ENCODE measurements at places on chromosomes 3 and 15.
A peak's percentile ranks its signal among the peaks of the same experiment; 100 is the strongest.

DNA sequence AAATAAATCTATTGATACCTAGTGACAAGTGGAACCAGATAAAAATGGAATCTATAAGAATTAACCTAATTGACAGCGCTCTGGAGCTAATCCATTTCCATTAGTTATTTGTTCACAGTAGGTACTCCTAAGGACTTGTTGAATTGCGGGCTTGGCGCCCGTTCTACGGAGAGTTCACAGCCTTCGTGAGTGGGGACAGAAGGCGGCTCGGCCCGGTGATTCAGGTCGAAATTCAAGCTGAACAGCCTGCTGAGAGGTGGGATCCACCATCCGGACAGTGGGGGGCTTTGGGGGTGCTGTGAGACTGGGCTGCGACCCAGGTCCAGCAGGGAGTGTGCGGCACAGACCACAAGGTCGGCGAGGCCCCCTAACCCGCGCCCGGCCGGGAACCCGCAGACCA lies 779 bp upstream of the CTNNB1 start:
- DNase-seq, result no peak

- DNase-seq, result no peak
These were observed 4.7 kb downstream of the SMAD3 start for GRCh38 chr15:67070150-67070549.

- DNase-seq, result peak; percentile 48
These were observed 26.2 kb downstream of the POLR2M start for GRCh38 chr15:57732526-57733331.

DNA sequence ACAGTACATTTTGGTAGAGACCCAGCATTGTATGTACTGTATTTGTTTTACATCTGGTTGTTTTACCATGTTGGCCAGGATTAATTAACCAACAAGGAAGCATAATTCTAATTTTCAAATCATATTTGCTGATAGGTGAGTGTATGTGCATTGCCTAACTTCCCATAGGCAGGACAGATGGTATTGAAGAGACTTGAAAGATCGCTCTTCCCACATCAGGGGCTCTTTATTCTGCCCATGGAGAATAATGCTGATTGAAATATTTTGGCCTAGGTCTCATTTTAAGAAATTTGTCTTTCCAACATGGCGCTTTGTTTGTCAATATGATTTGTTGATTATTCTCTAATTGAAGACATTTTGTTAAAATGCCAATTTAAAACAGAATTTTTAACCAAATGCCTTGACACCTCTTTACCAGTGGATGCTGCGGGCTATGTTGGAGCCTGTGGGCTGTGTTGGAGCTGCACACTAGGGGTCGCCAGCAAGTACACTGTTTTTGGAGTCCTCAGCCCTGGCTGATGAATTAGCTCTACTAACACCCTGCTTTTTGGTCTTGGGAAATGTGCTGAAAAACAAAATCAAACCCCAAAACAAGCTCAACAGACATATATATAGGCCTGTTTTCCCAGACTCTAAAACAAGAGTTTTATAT lies 5.3 kb downstream of the P2RY12 start:
- peak; percentile 10 for DNase-seq

- DNase-seq, result no peak
These were observed 41.9 kb downstream of the SMAD6 start for GRCh38 chr15:66743703-66744536.

DNA sequence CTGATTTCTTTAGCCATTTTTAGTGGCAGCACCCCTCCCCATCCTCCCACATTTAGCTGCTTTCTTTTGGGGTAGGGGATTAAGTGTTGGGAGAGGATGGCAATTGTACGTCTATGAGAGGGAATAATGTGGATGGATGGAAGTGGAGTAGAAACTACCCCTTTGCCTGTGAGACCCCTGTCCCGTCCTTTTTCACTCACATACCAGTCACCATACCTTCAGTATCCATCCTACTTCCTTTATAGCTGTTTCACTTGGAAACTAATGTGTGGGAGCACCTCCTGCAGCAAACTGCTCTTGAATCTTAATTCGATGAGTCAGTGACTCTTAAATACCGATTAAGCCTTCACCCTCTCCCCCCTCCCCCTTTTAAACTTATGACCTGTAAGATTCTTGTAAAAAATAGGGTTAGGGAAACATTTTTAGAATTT lies 730 bp downstream of the SPRED1 start:
- DNase-seq, result peak; percentile 28

- DNase-seq, result no peak
These were observed 90.0 kb downstream of the FSIP1 start for GRCh38 chr15:39692356-39693327.

DNA sequence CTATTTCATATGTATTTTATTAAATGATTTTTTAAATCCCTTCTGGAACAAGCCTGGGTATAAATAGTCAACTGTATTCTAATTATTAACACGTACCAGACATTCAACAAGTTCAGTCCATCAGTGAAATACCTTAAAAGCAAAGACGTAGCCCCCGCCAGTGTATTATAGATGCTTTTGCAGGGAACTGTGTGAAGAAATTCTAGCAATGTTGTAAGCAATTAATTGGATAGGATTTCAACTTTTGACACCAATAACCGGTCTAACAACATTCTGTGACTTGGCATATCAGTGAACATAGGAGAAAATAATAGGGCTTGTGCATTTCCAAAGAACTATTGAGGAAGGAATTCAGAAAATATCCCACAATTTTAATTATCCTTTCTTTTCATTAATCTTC lies 67.2 kb upstream of the TGFBR2 start:
- DNase-seq, result peak; percentile 19

DNA sequence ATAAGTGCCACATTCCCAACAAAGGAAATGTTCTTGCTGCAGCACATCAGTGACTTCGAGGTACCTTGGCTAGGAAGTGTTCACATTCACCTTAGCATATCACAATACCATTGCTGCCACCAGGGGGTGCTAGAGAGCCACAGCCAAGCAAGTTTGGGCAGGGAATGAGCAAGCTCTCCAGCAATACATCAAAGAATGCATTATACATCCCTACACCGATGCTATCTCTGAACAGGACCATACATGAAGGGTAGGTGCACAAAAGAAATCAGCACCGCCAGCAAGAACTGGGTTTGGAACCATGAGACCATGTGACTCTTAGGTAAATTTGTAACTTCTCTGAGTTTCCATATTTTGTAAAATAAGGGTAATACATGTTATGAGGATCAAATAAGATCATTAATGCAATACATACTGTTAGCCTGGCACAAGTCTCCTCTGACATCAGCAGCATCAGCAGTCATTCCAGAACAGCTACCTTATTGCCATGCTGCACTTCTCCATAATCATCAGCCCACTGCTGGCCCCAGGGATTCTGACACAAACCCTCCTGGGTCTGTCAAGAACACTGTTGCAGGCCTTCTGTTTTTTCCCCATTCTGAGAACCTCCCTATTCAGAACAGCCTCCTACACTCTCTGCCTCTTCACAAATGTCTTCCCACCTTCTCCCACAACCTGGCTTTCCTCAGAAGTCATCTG lies 37.5 kb downstream of the RYK start:
- peak; percentile 60 for DNase-seq

DNA sequence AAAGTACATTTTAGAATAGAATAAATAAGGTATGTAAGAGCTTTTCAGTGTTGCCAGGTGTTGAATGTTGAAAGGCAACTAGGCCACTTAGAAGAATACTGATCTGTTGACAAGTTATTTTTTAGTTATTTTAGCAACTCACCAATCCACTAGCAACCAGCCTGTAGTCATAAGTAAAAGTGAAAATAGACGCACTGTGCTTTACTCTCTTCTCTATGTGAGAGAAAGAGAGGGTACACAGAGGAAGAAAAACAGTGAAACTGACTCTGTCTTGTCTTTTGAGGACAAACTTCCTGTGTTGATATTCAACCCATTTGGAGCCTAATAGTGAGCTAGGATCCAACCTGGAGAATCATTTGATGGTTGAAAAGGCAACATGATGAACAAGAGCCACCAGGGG lies 327.1 kb upstream of the GOLIM4 start:
- no peak for DNase-seq

DNA sequence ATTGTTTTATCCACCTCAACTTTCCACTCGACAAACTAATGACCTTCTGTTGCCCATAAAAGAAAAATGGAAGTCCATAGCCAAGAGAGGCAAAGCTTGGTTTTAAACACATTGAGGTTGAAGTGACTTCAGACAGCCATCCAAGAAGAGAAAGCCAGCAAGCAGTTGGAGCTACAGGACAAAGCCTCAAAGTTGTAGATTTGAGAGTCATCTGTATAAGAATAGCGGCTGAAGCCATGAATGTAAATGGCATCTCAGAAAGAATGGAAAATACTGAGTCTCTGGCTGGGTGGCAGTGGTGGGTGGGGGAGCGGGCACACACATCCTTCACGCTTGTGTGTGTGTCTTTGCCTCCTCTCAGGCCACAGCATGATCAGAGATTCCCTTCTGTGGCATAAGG lies 124.1 kb upstream of the CHRM5 start:
- no peak for DNase-seq

- DNase-seq, result no peak
These were observed 114.0 kb downstream of the LRRC28 start for GRCh38 chr15:99365242-99365641.

DNA sequence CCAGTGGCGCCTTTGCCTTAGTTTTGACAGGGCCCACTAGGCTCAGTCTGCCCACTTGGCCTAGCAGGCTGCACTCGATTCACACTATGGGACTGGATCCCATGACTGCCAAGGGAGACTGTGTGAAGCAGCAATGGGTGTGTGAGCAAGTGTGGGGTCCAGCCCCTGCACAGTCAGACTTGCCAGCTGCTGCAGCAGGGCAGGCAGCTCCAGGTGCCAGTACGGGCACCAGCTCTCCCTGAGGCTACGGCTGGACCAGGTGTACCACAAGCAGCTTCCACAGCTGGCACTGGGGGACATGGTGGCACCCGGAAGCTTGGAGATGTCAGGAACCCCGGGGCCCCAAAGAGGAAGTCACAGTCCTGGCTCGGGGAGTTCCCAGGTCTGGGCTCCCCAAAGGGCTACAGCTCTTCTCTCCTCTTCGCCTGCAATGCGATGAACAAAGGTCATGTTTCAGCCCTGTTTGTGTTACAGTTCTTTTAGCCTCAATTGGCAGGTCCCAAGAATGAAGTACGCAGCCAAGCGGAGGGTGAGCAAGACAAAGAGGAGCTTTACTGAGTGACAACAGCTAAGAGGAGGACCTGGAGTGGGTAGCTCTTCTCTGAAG lies 67.1 kb downstream of the PIK3CB start:
- DNase-seq, result no peak

GRCh38 chr3:44476181-44476611 lies 1.3 kb downstream of the ZNF445 start:
- DNase-seq, result no peak

DNA sequence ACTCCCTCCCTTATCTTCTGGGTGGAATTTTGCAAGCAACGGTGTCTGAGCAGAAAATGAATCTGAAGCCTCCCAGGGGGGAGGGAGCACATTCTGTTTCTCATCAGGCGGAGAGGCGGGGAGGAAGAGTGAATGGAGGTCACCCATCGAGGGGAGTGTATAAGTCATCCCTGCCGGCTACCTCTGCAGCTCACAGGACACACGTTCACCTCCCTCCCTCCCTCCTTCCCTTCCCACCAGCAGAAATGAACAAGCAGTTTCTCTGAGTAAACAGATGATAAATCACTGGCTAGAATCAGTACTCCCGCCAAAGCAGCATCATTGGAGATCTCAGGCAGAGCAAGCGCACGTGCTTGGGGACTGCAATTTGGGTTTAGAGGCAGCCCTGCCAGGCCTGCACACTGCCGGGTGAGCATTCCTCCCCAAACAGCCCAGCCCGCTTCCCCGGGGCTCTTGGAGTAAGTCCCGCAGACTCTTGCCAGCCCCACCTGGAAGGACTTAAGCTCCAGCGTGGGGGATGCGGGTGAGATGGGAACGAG lies 38.3 kb downstream of the CPN2 start:
- DNase-seq, result no peak

DNA sequence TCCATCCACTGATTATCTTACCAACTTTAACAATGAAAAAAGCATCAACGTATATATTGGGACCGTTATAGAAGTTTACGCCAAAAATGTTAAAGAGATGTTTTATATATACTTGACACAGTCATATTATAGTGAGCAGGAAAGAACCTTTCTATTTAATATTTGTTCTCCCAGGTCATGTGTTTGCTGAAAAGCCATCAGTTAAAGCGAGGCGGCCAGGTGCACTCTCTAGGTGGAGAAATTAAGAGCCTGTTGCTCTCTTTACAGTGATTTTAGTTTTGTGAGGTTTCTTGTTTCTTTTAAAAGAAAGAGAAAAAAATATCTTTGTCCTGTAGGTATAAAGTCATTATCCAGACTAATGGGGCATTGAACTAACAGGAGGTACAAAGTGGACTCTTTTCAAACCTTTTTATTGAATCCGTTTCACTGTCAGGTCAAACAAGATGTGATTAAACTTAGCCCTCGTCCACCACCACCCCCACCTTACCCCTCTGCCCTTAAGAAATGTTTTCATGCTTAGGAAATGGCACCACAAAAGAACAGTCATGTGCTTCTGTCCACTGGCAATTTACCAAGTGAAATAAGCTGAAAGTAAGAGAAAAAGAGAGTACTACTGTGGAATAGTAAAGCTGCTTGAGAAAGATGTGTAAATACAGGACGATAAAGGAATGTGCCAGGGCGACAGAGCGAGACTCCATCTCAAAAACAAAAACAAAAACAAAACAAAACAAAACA lies 279.9 kb downstream of the PTPRG start:
- DNase-seq, result no peak

DNA sequence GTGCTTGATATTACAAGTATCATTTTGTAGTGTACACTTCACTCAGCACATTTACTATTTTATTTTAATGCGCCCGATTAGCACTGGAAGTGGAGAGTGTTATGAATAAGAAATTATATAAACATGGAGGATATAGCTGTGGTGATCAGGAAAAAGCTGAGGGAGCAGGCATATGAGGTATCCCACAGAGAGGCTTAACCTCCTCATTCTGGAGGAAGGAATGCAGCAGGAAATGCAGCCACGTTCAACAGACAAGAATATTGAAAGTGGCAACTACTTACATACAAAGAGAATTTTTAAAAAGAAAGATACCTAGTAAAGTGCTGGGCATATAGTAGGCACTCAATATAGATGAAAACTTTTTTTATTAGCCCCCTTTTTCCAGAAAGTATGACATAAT lies 166.0 kb upstream of the SATB1 start:
- no peak for DNase-seq
